ENCODE measurements at places on chromosomes 5 and 9.

DNA sequence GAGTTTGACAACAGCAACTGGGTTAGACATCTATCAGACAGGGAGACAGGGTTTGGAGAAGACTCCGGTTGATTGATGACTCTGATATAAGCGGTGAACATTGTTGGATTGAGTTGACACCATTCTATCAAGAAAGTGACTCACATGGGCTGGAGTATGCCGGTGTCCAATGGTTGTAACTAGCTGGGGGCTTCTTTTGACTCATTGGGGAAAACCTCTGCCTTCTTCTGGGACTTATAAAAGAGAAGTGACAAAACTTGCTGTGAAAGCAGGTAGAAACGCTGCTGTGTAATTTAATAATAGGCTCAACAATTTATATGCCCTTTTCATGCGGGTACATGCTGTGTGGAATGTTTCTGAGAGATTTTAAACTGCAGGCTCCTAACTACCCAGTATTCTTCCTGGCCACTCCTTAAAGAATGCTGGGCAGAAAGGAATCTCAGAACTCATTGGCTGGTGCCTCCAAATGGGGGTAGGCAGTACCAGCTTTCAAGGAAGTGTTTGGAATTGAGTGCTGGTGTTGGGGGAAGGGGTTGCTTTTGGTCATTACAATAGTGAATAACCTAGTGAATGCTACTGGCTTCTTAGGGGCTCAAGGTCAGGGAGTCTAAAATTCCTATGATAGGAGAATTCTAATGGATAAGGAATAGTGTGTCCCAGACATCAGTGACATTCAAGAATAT, 43.9 kb downstream of the FYB1 start:
- DNase-seq, result no peak

GRCh38 chr9:96199006-96199405, 103.0 kb downstream of the HSD17B3 start:
- DNase-seq, result no peak

DNA sequence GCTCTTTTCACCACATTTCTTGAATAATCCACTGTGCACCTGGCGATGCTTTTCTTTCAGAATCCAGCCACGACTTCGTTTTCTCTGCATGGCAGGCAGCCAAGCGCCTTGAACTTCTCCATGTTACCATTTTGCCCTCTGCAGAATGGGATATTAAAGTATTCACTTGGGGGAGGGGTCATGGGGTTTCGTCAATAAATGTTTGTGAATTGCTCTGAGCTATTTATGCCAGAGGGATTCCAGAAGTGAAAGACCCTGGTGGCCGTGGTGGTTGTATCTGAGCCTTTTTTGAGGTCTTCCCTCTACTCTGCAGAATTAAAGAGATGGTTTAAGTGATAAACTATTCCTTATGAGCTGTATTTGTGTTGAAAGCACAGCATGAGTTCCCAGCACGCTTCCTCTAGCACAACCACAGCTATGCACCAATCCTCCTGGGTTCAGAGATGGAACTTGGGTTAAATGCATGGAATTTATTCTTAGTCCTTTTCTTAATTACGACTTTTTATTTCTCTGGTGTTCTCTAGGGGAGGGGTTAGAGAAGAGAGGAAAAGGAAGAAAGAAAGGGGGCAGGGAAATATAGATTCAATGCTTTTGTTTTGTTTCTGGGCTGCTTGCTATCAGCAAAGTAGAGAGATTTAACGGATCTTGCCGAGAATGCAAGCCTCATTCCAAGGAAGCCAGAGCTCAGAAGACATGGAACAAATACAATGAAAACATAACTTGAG, 478.2 kb upstream of the TNC start:
- no peak for DNase-seq

DNA sequence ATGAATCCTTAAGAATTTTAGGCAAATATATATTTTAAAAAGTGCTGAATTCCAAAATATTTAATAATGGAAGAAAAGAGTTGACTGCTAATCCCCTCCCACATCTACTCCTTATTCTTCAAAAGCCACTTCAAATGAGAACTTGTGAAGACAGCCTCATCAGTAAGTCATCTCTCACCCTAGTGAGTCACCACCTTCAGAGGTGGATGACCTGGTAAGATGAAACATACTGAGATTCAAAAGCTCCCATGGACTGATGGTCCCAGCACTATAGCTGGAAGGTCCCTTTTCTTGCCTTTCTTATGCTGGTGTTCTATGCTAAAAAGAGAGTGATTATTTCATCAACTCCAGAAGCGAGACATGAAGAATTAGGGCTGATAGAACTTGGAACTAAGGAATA, 37.8 kb upstream of the SPDL1 start:
- DNase-seq, result no peak

- no peak for DNase-seq
Observed at GRCh38 chr9:7980691-7981289, 181.2 kb upstream of the DMAC1 start.

DNA sequence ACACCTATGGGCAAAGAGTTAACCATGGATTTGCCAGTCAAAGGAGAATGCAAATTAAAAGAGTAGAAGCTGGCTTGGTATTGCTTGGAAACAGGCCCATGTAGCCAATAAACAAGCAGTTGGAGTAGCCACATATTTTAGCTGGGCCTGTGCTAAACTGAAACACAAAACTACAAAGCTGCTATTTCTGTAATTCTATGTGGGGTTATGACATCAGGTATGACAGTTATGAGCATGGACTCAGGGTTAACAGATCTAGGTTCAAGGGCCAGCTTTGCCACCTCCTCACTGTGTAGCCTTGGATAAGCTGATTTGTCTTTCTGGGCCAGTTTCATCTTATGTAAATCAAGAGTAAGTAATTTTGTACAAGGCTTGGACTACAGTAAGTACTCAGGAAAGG, 142.7 kb downstream of the PIP5K1B start:
- DNase-seq, result no peak

GRCh38 chr5:139761057-139761450, 34.6 kb upstream of the PSD2 start:
- no peak for DNase-seq

DNA sequence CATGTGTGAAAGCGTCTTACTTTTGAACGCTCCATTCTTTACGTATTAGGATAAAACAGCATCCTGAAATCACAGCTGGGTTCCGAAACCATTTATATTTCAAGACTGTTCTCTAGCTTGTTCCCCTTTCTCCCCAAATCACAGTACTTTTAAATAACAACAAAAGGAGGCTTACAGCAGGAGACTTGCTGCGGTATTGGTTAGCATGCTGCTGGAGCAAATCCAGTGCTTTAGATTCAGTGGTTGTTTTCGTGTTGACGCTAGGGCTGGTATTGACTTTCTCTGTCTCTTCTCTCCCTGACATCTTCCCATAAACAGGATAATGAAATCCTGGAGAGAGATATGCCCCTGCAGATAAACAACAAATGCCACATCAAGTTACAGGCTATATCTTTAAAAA, 103.1 kb downstream of the ZNF608 start:
- no peak for DNase-seq

DNA sequence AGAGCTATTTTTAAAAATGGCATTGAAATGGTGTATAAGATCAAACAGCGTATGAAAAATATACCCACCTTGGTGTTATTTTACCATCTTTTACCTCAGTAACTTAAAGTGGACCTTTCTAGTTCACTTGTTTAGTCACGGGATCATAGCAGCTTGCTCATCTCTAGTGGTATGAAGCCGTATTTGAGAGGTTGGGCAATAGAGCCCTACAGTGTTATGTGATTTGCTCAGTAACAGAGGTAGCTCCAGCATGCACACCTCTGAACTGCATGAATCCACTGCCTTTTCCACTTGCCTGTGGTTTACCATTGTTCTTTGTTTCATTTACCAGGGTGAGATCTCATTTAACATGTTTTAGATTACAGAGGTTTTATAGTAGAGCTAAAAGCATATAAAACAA, 134.4 kb downstream of the ATG10 start:
- DNase-seq, result no peak

DNA sequence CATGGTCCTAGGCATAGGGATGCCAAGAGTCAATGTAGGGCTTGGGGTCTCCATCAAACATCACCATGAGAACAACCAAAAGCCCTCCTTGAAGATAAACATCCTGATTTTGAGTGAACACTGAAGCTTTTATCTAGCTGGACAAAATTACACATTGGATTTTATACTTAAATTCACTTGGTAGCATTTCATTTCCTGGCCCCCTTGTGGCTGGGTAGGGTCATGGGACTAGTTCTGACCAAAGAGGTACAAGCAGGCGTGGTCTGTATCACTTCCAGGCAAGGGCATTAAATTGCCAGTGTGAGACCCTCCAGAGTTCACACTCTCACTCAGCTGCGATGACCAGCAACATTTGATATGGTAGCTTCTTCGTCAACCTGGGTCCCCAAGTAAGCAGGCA, 320.3 kb downstream of the ACTL7B start:
- no peak for DNase-seq

GRCh38 chr5:119323601-119324000, 32.2 kb upstream of the TNFAIP8 start:
- no peak for DNase-seq

- no peak for DNase-seq
Observed at GRCh38 chr9:20031836-20032235, 243.0 kb upstream of the SLC24A2 start.

DNA sequence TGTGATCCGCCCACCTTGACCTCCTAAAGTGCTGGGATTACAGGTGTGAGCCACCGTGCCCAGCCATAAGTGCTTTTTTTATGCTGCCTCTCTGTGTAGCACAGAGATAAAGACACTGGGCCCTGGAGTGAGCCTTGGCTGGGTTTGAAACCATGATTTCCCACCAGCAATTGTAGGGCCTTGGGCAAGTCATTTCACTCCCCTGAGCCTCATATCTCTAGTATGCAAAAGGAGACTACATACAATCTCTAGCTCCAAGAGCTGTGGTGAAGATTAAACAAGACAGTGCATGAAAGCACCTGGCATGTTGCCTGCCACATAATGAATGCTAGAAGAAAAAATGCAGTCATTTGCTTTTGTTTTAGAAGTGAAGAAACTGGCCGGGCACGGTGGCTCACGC, 3.9 kb downstream of the FABP6 start:
- DNase-seq, result no peak

GRCh38 chr5:150487199-150488061, 20.5 kb upstream of the NDST1 start:
- no peak for DNase-seq

- no peak for DNase-seq
Observed at GRCh38 chr9:129604766-129605163, 16.1 kb downstream of the C9orf50 start.

DNA sequence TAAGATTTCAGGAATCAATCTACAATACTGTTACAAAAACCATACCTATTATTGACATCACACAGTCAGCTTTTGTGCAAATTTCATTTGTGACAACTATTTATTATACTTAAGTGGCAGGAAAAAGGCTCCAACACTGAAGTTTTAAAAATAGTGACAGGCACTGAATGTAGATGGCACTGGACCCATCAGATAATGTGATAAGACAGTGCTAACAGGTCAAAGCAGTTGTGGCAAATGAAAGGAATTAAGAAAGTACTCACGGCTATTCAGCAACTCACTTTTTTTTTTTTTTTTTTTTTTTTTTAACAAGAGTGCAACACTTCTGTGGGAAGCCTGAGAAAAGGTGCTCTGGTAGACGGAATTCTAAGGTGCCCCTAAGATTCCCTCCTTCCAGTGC, 115.0 kb upstream of the MEF2C start:
- DNase-seq, result no peak

DNA sequence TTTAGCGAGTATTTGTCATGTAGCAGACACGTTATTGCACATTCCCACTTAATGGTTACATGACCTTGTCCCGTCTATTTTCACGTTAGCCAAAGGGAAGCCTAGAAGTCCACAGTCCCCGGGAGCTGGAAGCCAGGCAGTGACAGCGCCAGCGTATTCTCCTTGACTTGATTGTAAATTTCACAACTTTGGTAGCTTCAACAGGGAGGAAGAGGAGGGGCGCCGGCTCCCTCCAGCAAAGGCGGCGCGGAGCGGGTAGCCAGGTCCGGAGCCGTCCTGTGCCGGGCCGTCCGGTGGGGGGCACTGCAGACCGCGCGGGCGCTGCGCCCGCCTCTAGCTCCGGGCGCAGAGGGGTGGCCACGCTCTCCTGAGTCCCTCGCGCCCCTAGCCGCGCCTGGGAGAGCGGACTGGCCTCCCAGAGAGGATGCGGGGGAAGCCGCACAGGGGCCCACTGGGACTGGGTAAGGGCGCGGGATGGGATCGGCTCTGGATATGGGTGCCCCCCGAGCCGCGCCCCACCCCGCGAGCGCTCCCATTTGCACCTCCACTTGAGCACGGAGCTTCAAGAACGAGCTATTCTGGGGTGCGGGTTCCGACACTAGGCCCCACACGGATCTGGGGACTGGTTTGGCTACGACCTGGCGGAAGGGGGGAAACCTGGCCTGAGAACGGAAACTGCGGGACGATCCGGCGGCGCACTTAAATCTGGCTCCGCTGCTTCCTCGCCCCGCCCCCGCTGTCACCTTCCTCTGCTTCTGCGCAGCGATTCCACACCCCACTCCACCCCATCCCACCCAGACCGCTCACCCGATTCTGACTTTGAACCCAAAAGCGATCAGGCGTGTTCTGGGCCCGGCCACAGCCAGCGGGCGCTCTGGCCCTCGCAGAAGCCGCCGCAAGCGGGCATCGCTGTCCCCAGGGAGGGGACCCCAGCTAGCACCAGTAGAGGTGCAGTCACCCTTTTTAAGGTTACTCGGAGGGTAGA, 23.8 kb downstream of the KLF4 start:
- DNase-seq, result peak; percentile 58

All from ureter (tissue), 1 donor.